ENCODE measurements at places on chromosomes 5 and 9.

DNA sequence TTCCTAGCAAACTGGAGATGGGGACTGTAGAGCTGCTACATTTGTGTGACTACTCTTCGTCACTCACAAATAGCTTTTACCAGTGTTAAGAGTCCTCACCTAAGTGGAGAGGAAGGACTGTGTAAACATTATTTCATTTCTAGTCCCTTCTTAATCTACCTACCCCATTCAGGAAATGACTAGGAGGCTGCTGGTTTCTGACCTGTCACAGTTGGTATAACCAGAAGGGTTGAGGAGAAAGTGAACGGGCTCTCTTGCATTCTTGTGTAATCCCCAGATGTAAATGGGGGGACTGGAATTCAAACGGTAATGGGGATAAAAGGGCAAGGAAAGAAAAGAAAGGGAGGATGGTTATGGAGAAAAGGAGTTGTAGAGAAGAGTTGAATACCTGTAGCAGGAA is 35.4 kb upstream of the BNIP1 start:
- DNase-seq, result no peak

- no peak for DNase-seq
Measured at GRCh38 chr9:122005597-122005996, 87.5 kb downstream of the TTLL11 start.

DNA sequence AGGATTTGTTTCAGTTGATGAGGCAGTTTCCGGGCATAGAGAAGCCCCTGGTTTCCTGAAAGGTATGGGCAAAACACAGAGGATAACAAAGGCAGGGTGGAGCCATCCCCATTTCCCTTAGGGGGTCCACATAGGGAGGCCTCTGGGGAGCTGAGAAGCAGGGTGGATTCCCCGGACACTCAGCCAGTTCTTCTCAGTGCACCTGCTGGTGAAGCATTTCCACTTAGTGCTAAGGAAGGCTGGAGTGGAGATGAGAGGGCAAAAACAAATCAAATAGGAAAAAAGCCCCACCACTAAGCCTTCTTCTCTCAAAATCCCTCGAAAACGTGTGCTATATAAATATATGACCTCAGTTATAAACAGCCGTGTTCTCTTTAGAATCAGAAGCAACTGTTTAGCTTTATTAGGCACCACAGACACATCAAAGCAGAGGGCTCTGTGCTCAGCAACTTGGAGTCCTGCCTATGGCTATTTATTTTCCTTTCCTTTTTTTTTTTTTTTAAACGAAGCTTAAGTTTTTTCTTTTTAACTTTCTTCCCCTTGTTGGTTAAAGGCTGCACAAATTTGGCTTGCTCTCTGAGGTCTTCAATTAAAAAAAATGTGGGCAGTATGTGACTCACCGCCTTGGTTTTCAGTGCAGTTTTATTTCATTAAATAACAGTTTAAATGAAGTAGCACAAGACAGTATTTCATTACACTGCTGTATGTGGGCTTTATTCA is 67.7 kb downstream of the PRDM6 start:
- no peak for DNase-seq

GRCh38 chr5:77073667-77074066 is 13.4 kb downstream of the ZBED3 start:
- DNase-seq, result no peak

DNA sequence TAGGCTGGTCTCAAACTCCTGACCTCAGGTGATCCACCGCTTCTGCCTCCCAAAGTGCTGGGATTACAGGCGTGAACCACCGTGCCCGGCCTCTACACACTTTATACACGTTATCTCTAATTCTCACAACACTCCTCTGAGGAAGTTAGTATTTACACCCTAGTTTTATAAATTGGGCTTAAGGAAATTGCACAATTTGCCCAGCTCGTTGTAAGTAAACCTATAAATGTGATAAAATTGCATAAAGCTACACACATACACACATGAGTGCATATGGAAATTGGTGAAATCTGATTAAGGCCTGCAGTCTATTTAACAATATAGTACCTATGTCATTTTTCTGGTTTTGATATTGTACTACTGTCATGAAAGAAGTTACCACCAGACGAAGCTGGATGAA is 4.4 kb upstream of the SLC4A9 start:
- no peak for DNase-seq

GRCh38 chr9:84394036-84394435 is 53.5 kb upstream of the SLC28A3 start:
- no peak for DNase-seq

DNA sequence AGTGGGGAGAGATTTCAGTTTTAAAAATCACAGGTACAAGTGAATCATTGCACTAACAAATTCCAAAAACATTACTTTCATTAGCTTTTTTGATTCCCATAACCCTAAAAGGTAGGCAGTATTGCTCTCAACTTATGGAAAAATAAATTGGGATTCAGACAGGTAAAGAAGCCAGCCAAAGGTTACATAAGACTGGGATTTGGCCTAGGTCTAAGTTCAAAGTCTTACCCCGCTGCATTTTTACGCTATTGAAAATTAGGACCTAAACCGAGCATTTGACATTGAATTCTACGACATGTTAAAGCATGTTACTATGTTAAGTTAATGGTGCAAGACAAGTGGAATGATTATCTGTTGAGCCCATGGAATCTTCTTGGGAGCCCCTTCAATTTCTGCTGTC is 89.6 kb downstream of the ENC1 start:
- no peak for DNase-seq

DNA sequence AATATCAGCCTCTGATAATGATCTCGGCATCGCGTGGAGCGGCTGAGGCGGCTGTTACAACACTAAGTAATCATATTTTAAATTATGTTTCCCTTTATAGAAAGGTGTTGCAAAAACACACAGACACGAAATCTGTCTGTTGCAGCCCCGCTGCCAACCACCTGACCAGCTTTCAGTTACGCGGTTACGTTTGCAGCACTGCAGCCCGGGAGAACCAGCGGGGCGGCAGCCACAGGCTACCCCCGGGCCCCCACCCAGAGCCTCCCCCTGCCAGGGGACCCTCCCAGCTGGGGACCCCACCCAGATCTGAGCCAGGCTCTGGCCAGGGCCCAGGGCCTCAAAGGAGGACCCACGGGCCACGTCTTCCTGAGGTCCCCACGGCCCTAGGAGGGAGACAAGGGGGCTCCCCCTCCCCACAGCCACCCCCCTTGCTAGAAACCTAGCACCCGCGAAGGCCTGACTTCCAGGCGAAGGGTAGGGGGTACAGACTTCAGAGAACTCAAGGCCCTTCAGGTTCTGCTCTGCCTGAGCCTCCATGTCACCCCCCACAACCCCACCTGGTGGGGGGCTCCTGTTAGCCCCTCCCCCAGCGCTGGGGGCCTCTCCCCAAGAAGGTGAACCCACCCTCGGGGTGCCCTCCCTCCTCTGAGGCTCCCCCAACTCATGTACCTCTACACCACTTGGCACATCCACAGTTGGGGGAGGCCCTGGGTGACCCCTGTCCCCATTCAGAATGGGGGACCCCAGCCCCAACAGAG is 6.0 kb downstream of the NACC2 start:
- no peak for DNase-seq

DNA sequence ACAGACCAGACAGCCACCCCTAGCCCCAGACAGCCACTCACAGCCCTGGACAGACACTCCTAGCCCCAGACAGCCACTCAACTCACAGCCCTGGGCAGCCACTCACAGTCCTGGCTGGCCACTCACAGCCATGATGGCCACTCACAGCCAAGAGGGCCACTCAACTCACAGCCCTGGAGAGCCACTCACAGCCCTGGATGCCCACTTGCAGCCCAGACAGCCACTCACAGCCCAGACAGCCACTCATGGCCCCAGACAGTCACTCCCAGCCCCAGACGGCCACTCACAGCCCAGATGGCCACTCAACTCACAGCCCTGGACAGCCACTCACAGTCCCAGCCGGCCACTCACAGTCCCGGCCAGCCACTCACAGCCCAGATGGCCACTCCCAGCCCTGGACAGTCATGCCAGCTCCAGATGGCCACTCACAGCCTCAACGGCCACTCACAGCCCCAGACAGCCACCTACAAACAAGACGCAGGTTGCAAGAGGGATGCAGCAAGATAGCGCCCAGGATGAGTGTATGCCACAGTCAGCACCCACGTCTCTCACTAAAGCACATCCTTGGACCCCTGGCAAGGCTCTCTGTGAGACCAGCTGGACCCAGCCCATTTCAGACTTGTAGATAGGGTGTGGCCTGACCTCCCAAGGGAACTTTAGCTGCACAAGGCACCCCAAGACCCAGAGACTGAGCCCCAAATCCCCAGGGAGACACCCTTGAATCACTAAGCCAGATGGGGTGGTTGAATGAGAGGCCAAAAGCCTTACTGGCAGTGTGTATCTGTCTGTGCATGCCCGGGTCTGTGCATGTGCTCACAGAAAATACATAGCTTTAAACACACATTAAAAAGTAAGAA is 22.4 kb downstream of the ZDHHC11B start:
- no peak for DNase-seq

GRCh38 chr9:88777498-88778312 is 213.6 kb upstream of the S1PR3 start:
- no peak for DNase-seq

- no peak for DNase-seq
Measured at GRCh38 chr9:114430457-114430856, 42.7 kb upstream of the AKNA start.

DNA sequence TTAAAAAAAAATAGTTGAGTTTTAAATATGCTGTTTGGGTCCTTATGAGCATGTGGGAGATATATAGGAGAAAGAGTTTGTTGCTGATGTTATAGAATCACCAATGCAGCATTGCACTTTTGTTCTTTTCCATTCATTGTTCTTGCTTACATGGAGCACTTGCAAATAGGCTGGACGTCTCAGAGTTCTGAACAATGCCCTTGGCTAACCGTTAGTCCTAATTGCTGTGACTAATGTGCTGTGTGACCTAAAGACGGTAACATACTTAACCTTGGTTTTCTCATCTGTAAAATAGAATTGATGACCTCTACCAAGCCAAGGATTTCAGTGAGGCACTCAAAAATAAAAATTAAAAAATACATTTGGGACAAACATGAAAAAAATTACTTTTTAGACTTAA is 29.8 kb downstream of the PIK3R1 start:
- no peak for DNase-seq

DNA sequence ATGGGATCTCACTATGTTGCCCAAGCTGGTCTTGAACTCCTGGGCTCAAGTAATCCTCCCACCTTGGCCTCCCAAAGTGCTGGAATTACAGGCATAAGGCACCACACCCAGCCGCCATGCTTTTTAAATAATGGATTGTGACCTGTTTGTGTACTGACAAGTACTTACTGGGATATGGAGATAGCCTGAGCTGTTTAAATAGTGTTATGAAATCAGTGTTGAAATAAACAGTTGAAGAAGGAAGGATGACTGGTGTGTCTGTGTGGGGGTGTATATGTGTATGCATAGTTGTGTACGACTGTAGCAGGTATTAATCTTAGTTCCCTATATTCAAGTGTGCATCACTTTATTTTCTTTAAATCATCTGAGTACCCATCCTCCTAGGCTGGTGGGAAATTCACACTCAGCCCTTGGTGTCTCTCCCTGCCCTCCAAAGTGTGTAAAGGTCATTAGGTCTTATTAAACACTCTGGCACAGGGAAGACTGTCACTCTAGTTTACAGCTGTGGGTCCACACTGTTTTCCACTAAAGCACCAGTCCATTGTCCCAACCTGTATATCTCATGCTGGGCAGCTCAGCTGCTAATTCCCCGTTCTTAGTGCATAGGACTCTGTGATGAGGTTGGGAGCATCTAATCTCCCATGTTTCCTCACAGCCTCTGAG is 91.0 kb downstream of the SNX18 start:
- DNase-seq, result no peak

DNA sequence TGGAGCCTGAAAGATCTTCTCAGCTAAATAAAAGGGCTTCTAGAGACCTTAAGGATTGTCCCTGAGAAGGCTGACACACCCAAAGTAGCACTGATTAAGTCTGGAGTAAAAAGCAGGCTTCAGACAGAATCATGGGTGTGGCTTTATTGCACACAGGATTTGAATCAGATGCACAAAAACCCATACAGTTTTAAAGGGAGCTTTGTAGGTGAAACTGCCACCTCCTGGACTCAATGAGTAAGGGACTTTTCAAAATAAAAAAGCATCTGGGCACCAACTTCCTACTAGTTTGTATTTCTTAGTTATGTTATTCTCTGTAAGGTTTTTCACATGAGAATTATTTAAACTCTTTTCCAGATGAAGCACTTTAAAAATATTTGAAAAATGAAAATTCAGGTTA is 129.4 kb downstream of the EDIL3 start:
- no peak for DNase-seq

- no peak for DNase-seq
Measured at GRCh38 chr5:4797445-4797844, 342.7 kb upstream of the ADAMTS16 start.

DNA sequence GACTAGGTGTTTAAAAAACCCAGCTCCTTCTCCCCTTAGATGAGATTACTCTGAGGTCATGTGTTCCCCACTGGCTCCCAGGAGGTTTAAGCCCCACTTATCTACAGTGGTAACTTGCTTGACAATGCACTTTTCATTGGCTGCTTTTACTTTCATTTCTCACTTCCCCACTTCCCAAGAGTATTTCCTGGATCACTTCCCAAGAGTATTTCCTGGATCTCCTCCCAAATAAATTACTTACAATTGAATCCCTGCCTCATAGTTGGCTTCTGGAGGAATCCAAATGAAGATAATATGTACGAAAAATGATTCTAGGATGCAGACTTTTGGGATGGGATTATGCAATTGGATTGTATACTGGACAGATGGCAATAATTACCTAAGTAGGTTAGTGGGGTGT is 47.1 kb upstream of the CHSY3 start:
- DNase-seq, result no peak

DNA sequence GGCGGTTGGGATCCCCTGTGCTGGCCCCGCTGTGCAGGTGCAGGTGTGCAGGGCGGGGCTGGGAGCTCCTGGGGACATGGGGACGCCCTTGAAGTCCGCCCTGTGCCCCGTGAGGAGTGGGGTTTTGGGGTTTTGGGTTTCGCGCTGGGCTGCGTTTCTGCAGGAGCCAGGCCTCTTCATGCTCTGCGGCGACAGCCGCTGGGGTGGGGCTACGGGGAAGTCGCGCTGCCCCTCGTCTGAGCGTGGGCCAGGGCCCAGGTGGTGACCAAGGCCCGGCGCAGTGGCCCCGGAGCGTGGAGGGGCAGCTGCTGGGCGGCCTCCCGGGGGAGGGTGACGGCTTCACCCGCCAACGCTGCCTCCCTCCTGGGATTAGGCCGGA is 47.8 kb upstream of the IRX4 start:
- DNase-seq, result no peak

GRCh38 chr5:44797841-44798240 is 10.9 kb upstream of the MRPS30 start:
- DNase-seq, result no peak

GRCh38 chr5:158380661-158381060 is 521.7 kb upstream of the CLINT1 start:
- no peak for DNase-seq

- DNase-seq, result no peak
Measured at GRCh38 chr5:67301285-67301903, 104.8 kb upstream of the CD180 start.

DNA sequence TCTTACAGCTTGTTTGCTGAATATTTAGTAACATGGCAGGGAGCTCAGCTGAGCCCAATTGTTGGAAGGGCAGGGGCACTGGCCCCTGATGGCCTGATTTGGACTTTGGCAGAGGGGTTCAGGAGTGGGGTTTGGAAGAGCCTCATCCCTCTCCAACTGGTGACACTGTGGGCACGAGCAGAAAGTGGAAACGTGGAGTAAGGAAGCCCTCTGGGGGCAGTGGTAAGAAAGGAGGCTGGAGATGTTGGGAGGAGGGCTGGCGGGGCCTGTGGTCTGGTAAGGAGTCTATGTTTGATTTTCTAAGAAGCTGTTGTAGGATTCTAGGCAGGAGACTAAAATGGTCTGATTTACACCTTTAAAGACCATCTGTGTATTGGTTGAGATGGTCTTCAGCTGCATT is 208.9 kb downstream of the HSPA4 start:
- DNase-seq, result no peak

GRCh38 chr5:141878186-141878710 is at the start of gene PCDH1:
PCDH1 (minus strand) TSS chr5:141878410; CDS start chr5:141878262, 148 bp downstream.
- DNase-seq, result no peak

Measured in stimulated activated CD4-positive, alpha-beta T cell treated with anti-CD3 and anti-CD28 coated beads, Interleukin-1b, Interleukin-23, amount 100 ng/mL, for 1 hour (primary cell).